T47D (cell line): ENCODE measurements at places on chromosomes 16 and 17.

GRCh38 chr16:28164140-28164539, 47.6 kb downstream of the XPO6 start:
- no peak for DNase-seq

DNA sequence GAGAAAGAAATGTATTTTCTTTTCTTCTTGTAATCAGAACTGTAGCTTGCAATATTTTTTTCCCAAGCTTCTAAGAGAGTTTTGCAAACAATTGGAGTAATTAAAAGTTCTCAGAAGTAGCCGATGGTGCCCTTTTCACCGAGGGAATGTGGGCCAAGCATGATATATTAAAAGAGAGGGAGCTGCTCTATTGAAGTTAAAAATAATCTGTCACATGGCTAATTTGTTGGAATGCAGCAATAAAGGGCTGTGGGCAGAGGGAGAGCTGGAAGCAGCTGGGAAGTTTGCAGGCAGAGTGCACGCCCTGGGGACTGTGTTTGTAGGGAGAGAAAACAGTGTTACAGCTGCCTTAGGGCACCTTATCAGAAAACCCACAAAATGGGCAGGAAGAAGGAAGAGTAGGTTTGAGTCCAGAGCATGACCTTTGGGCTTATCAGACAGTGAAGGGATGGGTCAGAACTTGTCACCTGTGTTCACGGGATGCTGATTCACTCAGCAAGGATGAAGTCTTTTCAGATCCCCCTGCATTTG, 18.5 kb upstream of the TERF2 start:
- DNase-seq: no peak

- no peak for DNase-seq
These were observed 118.7 kb upstream of the NLRP1 start for GRCh38 chr17:5702951-5703510.

DNA sequence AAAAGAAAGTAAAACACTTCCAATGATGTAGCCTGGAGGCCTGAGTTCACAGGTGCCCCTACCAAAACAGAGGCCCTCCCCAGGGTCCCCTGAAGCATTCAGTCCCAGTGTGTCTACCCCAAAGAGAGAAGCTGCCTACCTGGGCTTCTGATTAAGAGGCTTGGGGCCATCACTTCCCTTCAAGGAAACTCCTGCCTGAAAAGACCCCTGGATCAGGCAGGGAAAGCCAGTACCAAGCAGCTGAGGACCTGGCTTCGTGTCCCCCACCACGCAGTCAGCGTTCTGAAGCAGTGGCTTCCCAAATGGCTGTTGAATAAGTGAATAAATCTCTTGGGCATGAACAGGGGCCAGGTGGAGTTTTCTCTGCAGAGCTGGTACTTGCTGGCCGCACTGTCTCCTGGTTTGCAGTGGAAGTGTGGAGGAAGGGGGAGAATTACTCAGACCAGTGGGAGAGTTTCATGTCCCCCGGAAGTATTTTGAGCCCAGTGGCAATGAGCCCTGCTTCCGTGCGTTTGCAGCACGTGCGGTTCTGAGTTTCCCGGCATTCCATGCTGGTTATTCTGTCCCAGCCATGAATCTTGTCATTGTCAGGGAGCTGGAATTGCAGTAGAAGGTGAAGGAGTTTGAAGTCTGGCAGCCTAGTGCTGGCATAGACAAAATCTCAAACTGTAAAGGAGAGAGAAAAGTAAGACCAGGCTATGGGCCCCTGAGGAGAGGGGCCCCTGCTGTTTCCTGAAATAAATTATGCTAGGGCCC, 27.0 kb downstream of the RMI2 start:
- no peak for DNase-seq

DNA sequence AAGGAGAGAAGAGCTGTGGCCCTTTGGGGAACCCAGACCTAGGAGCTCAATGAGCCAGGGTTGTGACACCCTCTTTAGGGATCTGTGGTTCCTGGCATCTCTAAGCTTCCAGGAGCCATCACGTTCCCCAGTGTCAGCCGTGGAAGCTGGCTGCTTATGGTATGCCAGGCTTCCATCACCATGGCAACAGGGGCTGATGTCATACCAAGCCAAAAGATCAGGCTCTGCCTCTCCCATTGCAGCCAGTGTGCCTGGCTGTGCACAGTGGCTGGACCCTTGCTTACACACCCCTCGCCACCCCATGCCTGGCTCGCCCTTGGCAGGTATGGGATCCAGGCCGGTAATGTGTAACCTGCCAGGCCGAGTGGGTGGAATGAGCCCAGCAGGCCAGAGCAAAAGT, 91.1 kb downstream of the SSH2 start:
- DNase-seq: no peak

DNA sequence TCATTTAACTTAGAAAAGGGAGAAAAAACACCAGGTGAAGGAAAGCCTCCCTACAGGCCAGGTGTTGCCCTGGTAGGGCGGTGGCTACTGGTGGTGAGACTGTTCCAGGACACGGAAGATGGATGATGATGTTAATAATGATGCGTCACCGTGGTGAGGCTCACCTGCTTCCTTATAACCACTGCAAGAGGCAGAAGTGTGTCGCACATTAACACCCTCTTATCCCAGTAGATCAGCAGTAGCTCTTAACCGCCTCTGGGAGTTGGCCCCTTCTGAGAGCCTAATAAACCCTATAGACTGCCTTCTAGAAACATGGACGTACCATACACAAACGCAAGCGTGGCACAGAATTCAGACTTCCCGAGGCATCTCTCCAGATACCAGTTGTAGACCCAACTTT, 7.8 kb downstream of the BFAR start:
- no peak for DNase-seq

- DNase-seq: no peak
These were observed 9.3 kb downstream of the RIPOR1 start for GRCh38 chr16:67537636-67538591.

- peak; percentile 48 for DNase-seq
These were observed 166.3 kb downstream of the ANKFN1 start for GRCh38 chr17:56319531-56319930.

GRCh38 chr16:67451061-67451703, 20.3 kb downstream of the HSD11B2 start:
- no peak for DNase-seq

GRCh38 chr16:56632156-56632847, at the start of gene MT1M:
Gene MT1M, plus strand, starts transcription at chr16:56632659. Its CDS starts 73 bp downstream, at chr16:56632732.
- no peak for DNase-seq

- no peak for DNase-seq
These were observed 19.0 kb downstream of the CPNE2 start for GRCh38 chr16:57111420-57111819.

DNA sequence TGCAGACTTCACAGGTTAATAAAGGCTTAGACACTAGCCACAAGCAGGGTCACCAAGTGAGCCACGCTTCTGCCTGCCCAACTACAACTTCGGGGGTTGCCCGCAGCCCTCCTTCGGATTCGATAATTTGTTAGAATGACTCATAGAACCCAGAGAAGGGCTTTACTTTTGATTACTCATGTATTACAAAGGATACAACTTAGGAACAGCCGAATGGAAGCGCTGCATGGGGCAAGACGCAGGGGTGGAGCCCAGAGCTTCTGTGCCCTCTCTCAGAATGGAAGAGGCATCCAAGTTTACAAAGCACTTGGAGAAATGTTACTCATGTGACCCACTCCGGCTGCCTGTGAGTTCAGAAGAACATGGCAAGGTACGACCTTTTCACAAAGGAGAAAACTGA, 7.5 kb upstream of the CDH5 start:
- DNase-seq: no peak

DNA sequence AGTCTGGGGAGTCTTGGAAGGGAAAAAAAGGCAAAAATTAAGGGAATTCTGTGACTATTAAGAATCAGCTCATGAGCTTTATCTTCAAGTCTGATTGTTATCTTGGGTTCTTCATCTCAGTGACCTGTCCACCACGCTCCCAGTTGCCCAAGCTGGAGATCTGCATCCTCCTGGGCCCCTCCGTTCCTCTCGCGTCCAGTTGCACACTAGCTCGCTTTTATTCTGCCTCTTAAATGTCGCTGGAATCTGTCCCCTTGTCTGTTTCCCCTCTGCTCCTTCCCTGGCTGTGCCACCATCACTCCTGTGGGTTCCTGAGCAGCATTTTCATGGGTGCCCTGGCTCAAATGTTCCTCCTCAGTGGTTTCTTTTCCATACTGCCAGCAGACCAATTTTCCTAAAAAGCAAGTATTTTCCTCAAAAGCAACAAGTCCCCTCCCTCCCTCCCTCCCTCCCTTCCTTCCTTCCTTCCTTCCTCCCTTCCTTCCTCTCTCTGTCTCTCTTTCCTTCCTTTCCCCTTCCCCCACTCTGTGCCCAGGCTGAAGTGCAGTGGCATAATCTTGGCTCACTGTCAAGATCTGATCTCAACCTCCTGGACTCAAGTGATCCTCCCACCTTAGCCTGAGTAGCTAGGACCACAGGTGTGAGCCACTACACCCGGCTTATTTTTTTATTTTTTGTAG, 1.4 kb downstream of the ENDOV start:
- no peak for DNase-seq

- no peak for DNase-seq
These were observed 107.5 kb downstream of the ABCA8 start for GRCh38 chr17:68847711-68848110.

DNA sequence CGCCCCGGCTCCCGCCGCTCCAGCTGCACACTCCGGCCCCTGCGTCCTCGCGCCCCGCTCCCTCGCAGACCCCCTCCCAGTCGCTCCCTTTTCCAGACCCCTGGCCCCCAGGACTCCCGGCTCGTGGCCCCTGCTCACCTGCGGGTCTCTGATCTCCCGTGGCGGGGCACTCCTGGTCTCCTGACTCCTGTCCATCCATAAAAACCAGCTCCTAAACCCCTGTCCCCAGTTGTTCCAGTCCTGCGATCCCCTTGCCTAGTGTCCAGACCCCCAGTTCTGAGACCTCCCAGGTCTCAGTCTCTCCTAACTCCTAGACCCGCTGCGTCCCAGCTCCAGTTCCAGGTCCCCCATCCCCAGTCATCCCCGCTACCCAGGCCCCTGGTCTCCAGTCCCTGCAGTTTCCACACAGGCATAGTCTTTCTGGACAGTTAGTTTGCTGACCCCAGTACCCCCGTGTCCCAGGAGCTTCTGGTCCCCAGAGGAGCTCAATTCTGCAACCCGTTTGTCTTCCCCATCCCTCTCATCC, 379 bp downstream of the SNX29 start:
- DNase-seq: no peak

GRCh38 chr16:89600427-89600826, 13.0 kb upstream of the DPEP1 start:
- no peak for DNase-seq

GRCh38 chr17:82794781-82795482, 43.1 kb downstream of the TBCD start:
- no peak for DNase-seq

DNA sequence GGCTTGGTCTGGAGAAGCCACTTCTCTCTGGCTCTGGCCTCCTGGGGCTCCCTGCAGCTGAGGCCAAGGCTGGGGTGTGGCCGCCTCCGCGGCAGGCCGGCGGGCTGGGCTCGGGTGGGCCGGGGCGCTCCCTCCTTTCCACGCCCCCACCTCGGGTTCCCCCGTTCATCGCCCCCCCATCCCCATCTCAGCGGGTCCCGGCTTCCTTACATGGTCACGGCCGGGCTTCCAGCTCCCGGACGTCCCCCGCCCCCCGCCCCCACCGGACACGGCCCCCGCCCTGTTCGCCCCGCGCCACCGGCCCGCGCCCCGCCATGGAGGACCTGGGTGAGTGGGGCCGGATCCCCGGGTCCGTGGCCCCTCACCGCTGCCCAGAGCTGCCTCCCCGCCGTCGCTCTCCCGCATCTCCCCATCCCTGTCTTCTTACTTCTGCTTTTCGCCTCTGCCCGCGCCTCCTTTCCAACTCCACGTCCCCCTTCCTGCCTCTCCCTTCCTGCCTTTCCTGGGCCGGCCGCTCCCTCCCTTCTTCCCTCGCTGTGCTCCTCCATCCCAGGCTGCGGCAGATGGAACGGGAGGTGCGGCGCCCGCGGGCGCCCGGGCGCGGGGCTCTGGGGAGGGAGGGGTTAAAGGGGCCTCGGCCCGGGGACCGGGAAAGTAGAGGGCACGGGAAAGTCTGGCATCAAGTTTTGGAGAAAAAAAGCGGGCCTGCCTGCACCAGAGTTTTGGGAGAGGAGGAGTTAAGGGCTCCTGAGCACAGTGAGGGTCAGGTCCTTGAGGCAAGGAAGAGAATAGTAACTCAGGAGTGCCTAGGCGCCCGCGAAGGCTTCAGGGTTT, at the start of gene TGFB1I1:
TGFB1I1 (plus strand) TSS at position 278 of the 834 bp plus-strand sequence; CDS start at position 315, 37 bp downstream.
- DNase-seq: no peak

DNA sequence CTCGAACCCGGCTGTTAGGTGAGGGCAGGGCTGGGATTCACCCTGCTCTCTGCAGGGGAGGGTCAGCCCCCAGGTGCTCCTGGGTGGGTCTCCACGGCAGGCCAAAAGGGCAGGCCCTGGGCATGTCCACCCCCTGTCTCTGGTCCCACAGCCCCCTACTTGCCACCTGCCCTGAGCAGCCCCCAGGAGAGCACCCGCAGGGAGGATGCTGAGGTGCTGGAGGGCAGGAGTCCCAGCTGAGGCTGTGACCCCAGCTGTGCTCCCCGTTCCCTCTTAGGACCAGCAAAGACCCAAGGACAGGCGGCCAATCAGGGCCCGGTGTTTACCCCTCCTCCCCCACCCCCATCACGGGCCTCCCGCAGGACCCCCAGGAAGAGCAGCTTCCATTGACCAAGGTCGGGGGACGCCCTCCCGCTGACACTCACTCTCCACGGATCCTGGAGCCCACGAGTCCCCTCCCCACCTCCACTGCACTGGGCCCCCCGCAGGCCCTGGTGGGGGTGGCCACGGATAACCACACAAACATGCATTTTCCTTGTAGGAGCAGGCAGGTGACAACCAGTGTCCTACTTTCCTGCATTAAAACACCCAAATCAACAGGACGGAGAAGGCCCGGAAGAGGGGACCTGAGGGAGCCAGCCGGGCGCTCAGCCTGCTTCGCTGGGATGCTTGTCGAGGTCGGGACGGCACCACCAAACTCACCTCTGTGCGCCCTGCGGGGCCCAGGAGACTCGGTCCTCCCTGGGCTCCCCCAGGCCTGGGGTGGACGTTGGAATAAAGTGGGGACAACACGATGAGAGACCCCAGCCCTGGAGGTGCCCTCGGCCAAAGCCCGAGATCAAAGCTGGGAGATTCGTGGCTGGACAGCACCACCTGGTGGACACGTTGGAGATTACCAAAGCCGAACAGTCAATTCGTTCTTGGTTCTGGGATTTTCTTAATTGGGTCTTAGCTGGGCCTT, 22.5 kb upstream of the ENPP7 start:
- DNase-seq: peak; percentile 67

DNA sequence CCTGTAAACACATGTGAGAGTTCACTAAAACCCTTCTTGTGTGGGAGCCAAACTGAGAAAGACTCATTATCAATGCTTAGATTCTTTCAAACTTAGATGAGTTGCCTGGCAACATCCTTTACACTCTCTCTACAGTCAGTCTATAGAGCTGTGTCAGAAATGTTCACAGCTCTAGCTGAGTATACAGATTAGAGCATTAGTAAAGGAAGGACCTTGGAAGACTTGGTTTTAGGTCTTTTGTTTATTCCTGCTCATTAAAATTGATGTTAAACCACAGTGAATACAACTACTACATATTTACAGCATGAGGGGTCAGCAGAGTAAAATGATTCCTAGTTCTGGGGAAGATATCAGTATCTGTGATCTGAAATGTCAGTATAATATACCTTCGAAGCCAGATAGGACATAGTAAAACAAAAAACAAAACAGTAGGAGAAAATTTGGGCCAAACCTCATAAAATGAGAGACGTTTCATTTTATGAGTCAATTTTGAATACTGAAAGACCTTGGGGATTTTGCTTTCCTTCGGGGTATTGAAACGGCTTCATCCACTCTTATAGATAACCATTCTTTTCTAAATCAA, 186.0 kb downstream of the TANC2 start:
- DNase-seq: no peak

- peak; percentile 59 for DNase-seq
These were observed 47.9 kb downstream of the SNX29 start for GRCh38 chr16:12024429-12024828.
